ENCODE measurements at places on chromosomes 7 and 10.

GRCh38 chr7:97200018-97200417 lies 82.5 kb downstream of the SDHAF3 start:
- DNase-seq, result no peak

DNA sequence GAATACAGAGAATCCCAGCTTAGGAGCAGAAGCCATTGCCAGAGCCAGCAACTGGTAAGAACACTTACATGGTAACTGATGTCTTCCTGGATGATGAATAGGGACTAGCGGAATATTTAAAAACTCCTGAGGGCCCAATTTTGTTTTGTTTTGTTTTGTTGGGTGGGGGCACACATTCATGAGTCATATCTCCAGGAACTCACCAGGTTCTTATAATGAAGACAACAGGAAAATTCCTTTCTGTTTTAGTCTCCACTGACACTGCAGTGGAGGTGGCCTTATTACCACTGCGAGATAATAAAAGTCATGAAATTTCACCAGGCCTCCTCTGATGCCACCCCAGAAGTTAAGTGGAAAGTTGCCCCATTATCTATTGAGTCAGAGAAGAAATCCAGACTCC lies 6.6 kb upstream of the CUZD1 start:
- no peak for DNase-seq

GRCh38 chr7:3082831-3083230 lies 39.2 kb upstream of the CARD11 start:
- DNase-seq, result no peak

DNA sequence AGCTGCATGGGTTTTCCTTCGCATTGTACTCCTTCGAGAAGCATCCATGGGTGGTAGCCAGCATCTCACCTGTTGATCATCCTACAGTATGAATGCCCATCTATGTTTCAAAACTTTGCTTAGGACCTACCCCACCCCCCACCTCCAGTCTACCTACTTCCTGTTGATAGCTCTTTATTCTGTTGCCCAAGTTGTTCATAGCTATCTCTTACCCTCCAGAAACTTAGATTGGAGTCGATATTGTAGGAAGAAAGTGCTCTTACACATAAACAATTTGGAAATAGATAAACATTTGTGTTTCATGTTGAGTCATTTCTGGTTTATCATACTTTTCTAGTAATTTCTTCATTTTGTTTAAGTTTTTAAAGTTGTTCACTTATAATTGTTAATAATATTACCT lies 90.1 kb downstream of the FAS start:
- no peak for DNase-seq

DNA sequence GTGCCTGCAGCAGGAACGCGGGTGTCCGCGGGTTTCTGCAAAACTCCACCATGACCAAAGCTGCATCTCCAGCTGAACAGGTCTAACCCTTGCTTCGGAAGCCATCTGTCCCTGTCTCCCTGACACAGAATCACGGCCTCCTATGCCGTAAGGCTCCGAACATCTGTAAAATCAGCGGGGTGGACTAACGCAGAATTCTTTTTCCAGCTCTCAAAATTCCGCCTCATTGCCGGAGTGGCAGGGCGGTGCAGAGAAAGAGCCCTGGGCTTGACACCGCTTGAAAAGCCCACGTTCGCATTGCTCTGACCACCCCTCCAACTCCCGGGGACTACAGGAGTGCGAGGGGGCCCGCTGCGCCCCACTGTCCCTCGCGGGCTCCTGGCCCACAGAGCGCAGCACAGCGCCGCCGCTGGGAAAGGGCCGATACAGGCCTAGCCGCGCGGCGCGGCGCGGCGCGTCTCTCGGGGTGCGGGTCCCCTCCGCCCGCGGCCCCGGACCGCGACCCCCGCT lies 409 bp downstream of the DNMBP start:
- no peak for DNase-seq

GRCh38 chr10:43293677-43294057 lies 26.8 kb upstream of the RASGEF1A start:
- no peak for DNase-seq

DNA sequence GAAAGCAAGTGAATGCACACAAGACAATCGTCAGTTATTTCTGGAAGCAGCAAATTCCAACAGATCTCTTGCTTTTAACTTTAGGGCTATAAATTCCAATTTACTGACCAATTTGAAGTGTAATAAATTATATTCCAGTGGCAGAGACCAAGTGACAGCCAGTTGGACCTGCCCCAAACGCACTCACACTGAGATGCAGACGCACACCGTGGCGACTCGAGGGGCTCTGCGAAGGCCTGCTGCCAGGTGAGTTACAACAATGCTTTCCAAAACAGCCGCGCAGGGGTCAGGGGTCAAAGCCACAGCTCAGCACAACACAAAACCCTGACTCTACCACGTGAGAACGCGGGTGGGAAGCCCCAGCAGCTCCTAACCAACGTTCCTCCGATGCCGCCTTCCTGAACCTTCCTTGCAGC lies 97.4 kb downstream of the ZRANB1 start:
- no peak for DNase-seq

DNA sequence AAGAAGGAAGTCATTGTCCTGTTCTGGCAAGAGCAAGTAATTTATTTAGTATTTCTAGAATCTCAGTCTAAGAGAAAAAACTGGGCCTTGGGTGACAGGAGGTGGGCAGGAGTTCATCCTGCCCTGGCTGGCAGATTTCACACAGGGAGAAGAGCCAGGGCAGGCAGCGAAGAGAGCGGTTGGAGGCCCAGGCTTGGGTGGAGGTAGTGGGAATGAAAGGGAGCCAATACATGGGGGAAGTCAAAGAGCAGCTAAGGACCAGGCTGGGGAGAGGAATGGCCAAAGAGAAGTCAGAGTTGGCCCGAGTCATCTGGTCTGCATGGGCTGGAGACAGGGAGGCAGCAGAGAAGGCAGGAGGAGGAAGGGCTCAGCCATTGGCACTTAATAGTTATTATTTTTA lies 51.4 kb downstream of the HECW1 start:
- no peak for DNase-seq

DNA sequence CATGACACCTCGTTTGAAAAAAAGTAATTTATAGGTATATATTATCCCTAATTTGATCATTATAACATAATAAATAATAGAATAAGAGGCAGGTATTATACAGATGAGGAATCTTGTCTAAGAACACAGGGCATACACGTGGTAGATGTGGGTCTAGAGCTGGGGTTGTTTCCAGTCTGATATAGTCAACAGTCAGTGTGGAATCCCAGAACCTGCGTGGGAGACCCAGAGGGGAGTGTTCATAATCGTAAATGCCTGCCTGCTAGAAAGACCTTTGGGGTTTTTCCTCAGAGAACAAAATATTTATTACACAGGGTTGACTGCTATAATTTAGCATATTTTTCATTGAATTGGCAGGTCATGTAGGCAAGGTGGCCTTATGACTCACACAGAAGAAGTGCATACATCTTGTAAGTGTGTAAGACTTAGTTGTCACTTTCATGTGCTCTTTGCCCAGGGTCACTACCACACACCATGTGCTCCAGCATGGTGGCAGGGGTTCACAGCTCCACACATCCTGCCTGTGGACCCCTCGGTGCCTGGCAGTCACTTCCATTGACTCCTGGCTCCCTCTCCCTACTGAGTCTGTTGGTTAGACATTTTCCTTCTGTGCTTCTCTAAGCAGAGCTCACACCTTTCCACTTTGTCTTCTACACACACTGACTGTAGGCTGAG lies 94.9 kb upstream of the IKZF1 start:
- DNase-seq, result peak; percentile 34

GRCh38 chr7:152894295-152895170 lies 135.0 kb downstream of the ACTR3B start:
- no peak for DNase-seq

DNA sequence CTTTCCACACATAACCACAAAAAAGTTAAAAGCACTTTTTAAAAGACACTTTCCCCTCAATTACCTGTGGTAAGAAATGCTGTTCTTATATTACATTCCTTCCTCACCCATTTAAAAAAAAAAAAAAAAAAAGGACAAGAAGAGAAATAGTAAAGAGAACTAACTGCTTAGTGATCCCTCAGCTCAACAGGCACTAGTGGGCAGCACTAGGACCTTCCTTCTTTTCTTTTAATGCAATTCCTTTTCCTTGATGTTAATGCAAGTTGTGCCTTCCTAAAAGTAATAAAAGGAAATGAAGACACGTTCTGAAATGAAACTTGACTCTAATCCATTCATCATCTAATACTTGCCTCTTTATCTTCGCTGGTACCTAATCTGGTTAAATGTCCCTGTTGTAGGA lies 189.7 kb downstream of the TCF7L2 start:
- no peak for DNase-seq

DNA sequence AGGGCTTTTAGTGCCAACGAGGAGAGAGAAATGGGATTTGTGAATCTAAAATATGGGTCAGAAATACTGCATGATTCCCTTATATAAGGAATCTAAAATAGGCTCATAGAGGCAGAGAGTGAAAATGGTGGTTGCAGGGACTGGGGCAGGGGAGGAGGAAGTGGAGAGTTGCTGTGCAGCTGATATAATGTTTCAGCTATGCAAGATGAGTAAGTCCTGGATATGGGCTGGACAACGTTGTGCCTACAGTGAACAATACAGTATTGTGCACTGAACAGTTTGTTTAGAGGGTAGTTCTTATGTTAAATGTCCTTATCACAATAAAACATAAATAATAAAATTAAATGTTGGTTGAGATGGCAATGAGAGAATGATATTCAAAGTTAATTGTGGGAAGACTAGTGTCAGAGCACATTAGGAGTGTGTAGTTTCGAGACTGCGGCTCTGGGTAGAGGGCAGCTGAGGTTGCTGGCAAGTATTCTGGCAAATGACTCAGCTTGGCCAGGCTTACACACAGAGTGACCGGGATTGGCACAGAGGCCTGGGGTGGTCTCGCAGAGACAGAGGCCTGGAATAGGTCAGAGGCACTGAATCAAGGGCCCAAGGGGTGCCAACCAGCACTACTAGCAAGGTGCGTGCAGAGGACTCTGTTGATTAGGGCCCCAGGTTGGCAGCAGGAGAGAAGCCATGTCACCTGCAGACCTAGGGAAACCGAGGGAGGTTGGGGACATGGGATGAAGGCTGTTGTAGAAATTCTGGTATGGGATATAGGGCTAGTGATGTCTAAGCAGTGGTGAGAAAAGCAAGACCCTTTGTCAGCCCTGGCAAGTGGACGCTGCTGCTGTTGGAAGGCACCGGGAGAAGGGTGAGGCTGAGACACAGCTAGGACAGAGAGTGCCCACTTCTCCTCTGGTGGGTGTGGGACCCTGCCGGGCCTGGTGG lies 2.8 kb upstream of the DEPP1 start:
- no peak for DNase-seq

DNA sequence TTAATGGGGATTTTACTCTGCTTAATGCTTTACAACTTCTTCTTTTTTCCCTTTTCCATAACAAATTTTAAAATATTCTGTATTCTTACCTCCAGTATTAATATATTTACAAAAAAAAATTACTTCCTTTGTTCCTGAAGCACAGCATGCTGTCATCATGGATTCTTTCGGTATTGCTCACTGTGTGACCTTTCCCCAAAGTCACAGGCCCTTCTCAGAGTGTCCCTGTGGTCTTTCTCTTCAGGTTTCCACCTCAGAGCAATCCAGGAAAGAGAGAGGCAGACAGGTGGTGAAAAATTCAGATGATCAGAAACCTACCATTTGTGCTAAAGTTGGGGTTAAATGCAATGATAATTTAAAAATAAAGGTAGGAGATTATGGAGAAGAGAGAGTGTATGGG lies 13.0 kb downstream of the AOAH start:
- DNase-seq, result no peak

GRCh38 chr10:34638406-34639054 lies 176.6 kb downstream of the PARD3 start:
- peak; percentile 60 for DNase-seq

GRCh38 chr10:28769091-28769604 lies 91.8 kb downstream of the BAMBI start:
- no peak for DNase-seq

DNA sequence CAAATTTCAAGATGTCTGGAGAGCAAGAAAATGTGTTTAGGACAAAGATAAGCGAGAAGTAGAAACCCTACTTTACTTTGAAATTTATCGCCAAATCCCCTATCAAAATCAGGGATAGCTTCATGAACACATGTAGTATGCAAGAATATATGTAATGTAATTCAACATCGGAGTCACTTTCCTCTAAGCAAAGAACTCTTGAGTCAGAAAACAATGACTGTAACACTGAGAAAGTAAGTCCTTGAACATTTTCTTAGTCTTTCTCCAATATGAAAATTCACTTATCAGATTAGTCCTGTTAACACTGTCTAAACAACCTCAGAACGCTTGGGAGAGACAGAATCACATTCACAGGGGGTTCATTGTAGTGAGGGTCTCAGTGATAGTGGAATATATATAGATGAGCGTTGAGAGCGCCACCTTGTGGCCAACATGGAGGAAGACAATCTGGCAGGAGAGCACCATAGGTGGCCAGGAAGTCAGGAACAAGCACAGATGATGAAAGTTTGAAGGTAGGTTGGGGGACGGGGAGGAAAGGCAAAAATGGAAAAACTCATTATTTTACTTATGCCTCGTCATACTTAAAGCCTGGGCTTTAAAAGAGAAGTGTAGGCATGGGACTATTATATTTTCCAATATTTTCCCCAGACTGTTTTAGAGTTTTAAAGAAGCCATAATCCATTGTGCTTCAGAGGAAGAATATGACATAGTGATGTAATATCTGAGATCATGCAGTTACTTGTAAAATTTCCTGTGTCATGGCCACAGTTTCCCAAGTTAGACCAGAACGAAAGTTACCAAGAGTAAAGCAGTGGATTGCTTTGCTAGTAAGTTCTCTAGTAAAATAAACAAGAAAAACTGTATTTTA lies 115.5 kb upstream of the GNAI1 start:
- DNase-seq, result peak; percentile 1

GRCh38 chr7:80646083-80646865 lies 7.8 kb downstream of the CD36 start:
- no peak for DNase-seq

DNA sequence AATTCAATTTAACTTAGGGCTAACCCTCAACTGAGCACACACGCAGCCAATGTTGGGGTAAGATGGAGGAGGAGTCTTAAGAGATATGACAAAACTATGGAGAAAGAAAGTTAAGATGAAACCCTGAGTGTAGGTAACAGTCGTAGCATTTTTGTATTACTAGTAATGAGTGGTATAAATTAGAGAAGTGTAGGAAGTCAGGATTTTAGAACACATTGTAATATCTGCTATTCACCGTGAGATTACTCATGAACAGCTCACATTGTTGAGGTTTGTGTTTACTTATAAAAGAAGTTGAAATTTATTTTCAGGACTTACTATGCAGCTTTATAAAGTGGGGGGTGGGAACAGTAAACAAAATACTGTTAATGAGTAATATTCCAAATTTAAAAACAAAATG lies 107.2 kb downstream of the ARHGAP21 start:
- no peak for DNase-seq

DNA sequence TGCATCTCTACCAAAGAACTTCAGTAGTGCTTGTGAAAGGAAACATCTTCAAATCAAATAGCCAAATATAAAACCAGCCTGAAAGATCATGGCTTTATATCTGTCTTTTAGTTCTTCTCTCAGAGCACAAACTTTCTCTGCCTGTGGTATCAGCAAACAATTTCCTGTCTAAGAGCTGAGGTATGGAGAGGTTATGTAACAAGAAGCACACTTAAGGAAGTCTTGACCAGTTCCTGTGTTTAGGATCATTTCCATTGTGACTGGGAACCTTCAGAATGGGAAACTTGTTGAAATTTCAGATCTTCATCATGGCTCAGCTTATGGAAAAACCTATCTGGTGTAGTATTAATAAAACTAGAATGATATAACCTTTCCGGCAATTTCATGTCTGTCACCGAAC lies 148.8 kb downstream of the MBL2 start:
- no peak for DNase-seq
